ENCODE measurements at places on chromosomes 3 and 15.
A peak's percentile ranks its signal among the peaks of the same experiment; 100 is the strongest.

- DNase-seq = no peak
These were observed 27.0 kb downstream of the SUCNR1 start for GRCh38 chr3:151900460-151900859.

GRCh38 chr3:171198781-171199472 is 172.4 kb upstream of the SLC2A2 start:
- DNase-seq = no peak

DNA sequence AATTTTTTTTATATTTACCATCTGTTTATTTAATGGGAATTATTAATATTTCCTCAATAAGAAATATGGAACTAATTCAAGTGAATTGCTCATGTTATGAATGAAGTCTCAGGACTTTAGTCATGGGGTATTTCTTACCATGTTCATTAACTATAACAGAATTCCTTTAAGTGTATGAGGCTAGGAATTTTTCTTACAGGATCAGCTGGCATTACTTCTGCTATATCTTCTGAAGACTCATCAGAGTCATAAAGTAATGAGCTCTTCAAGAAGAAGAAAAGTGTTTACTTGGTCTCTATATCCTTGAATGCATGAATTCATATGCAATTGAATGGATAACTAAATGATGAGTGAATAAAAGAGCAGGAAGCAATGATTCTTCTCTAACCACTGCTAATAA is 486.8 kb upstream of the THBS1 start:
- no peak for DNase-seq

DNA sequence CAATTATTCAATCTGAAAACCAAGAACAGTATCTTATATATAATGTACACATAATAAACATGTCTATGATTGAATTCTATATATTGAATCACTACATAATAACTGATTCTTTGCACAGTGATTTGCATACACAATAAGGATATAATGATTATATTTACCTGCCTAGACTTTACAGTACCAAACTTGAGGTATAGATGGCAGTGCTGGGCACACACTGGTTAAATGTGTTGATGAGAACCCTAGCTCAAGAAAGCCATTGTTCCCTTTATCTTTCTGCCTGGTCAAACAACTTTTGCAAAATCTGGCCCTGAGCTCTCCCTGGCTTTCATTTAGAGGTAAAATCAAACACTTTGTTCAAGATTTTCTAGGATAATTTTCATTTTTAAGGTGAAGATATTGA is 697.7 kb downstream of the TUSC7 start:
- DNase-seq = no peak

- DNase-seq = peak; percentile 27
These were observed 35.7 kb downstream of the MGA start for GRCh38 chr15:41695750-41696436.

DNA sequence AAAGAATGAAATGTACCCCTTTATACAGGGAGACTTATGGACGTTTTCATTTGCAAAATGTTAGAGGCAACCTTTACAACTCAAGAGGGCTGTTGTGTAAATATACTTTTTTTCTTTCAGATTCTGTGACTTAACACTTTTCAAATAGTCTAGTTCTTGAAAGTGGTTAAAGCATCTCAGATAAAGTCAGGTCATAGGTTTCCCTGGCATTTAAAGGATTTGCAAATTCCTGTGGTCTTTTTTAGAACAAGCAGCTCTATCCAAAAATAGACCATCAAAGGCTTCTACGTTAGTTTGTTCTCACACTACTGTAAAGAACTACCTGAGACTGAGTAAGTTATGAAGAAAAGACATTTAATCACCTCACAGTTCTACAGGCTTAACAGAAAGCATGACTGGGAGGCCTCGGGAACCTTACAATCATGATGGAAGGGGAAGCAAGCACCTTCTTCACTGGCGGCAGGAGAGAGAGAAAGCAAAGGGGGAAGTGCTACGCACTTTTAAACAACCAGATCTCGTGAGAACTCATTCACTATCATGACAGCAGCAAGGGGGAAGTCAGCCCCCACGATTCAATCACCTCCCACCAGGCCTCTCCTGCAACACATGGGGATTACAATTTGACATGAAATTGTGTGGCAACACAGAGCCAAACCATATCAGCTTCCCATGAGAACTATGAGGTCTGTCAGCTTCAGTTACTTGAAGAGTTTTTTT is 23.3 kb upstream of the GABRR3 start:
- no peak for DNase-seq

GRCh38 chr3:188661806-188662205 is 507.8 kb downstream of the LPP start:
- no peak for DNase-seq

DNA sequence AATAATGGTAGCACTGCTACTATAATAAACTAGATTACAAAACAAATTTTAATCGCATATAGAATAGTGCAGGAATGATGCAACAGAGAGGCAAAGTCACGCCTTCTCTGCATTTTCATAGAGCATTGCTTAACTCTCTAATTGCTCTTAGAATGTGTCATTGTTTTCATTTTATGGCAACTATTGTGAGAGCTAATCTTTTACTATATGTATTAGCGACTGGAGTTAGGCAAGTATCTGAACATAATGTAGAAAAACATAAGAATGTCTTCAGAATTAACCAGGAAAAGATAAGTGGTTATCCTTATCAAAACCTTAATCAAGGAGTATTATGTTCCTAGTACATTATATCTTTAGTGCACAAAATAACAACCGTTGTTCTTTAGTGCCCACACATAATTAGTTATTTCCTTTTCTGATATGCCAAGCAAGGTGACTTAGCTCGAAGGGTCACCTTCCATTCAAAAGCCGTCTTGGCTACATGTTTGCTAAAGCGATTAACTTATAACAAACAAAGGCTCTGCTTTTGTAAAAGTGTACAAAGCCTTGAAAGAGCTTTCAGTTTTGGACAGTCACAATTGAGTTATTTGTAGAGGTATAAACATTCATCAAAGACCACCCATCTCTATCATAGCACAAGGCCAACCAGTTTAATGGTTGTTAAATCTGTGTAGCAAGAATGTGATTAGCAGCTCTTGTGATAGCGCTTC is 1328.9 kb downstream of the ROBO2 start:
- DNase-seq = no peak

DNA sequence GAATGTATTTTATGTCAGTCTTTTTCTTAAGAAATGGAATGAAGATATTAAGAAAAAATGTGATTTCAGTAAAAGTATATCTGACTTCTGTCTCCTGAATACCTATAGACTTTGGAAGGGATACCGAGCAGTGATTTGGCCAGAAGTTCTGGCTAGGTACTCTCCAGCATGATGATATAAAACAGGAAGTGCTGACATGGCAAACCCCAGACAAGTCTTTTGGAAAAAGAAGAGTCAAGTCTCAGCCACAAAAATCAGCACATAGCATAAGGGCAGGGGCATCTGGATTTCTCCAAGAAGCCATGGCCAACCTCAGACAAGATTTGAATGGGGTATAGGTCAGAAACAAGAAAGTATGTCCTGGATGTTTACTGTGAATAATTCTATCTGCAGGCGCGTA is 643.3 kb upstream of the ARRDC4 start:
- DNase-seq = no peak

DNA sequence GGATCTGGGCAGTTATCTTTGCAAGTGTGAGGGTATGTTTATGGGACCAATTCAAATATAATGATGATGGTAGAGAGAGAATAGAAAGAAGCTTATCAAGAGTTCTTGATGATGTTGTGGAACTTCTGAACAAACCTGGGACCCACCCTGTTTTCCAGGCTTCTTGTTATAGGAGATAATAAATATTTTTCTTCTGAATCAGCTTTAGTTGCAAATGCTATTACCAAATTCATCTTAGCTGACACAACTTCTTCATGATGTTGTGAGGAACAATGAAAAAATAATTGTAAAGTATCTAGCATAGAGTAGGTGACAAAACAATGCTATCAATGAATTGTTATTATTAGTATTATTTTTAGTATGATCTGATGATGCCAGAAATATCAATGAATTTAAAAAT is 43.5 kb upstream of the PTX3 start:
- no peak for DNase-seq

DNA sequence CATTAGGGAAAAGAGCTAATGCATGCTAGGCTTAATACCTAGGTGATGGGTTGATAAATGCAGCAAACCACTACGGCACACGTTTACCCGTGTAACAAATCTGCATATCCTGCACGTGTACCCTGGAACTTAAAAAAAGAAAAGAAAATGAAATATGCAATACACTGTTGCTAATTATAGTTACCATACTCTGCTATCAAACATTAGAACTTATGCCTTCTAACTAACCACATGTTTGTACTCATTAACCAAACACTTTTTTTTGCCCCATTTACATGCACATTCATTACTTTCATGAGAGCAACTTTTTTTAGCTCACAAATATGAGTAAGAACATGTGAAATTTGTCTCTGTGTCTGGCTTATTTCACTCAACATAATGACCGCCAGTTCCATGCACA is 253.1 kb downstream of the CGGBP1 start:
- DNase-seq = no peak

- DNase-seq = no peak
These were observed 13.8 kb downstream of the TSPAN3 start for GRCh38 chr15:77057072-77057471.

DNA sequence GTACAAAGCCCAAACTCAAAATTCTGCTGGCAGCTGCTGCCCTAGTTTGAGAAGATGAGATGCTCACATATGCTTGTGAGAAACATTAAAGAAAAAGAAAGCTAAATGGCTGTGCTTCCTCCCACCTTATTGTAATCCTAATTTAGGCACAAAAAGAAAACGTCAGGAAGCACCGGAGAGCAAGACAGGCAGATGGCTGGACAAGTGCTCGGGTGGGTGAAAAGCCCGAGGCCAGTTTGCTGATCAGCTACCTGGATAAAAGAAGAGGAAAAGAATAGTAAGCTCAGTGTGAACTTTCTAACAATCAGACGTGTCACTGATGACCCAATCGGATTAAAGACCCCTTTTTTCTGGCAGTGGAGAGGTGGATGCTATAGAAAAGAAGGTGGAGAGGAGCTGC is 368.0 kb upstream of the ATP10A start:
- no peak for DNase-seq

DNA sequence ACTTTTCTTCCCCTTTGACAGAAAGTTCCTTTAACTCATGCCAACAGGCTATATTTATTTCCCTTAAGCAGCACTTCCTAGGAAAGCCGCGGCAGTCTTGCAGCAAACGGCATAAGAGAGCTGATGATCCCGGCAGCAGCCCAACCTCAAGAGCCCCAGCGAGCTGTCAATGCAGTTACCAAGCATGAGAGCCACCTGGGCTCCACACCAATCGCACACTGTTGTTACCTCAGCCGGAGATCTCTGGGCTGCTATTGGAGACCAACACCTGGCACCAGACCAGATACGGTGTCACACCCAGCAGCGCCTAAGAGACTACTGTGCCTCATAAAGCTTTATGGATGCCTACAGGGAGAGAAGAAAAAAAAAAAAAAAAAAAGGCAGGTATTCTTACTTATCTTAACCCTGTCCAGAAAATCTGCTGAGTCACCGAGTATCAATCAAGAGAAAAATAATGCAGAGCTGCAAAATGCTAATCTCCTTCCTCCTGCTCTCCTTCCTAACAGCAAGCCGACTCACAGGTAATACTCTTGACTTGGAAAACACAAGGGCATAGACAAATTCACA is 11.7 kb downstream of the ABCC5 start:
- DNase-seq = no peak

- DNase-seq = no peak
These were observed 32.1 kb downstream of the OXSM start for GRCh38 chr3:25821746-25822573.

DNA sequence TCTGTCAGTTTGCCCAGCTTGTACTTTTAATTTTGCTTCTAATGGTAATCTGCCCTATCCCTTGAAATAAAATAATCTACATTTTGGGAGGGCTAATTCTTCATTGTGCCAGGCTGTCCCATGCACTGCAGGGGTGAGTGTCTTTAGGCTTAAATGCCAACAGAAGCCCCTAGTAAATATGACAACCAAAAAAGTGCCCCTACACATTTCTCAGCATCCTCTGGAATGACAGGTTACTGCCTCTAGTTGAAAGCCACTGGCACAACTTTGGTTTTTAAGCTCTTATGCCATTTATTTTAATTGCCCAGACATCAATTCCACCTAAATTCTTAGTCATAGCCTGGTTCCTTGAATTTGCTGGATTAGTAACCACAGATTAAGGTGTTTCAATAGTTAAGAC is 3.4 kb downstream of the EPM2AIP1 start:
- DNase-seq = no peak

DNA sequence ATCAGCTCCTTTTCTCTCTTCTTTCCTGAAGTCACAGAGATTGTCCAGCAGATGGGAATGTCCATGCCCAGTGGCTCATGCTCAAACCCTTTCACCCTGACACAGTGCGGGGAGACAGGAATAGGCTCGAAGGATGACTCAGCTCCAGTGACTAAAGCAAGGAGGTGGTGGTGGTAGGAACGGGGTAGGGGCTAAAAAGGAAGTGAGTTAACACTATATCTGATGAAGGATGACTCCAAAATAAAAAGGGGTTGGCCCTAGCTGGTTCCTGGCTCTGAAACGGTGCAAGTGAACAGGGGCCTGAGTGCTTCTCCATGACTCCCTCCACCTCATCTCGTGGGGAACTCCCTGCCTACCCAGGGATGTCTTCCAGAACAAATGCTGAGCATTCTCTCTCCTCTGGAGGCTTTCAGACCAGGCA is 167.4 kb upstream of the LPP start:
- DNase-seq = peak; percentile 37

DNA sequence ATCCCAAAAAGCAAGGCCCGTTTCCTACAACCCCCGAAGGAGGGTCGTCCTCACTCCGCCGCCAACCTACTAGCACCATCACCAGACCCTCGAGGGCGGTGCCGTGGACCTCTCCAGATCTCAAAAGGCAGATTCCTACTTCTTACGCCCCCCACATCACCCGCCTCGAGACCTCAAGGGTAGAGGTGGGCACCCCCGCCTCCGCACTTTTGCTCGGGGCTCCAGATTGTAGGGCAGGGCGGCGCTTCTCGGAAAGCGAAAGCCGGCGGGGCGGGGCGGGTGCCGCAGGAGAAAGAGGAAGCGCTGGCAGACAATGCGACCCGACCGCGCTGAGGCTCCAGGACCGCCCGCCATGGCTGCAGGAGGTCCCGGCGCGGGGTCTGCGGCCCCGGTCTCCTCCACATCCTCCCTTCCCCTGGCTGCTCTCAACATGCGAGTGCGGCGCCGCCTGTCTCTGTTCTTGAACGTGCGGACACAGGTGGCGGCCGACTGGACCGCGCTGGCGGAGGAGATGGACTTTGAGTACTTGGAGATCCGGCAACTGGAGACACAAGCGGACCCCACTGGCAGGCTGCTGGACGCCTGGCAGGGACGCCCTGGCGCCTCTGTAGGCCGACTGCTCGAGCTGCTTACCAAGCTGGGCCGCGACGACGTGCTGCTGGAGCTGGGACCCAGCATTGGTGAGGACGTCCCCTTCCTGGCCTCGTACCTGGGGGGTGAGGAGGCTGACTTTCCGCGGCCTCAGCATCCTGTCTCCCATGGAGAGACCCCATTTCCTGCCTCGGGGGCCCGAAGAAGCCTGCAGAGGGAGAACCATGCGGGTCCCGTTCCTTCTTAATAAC is at the start of gene MYD88:
TSS of gene MYD88 (plus strand) at position 313 of the 842 bp plus-strand sequence. CDS start at position 353, 40 bp downstream.
- peak; percentile 82 for DNase-seq

GRCh38 chr3:10917176-10917575 is 75.4 kb upstream of the SLC6A1 start:
- DNase-seq = no peak
